Activated T-cell treated with anti-CD3 and anti-CD28 coated beads for 24 hours (primary cell): ENCODE measurements at places on chromosomes 7 and 10.

DNA sequence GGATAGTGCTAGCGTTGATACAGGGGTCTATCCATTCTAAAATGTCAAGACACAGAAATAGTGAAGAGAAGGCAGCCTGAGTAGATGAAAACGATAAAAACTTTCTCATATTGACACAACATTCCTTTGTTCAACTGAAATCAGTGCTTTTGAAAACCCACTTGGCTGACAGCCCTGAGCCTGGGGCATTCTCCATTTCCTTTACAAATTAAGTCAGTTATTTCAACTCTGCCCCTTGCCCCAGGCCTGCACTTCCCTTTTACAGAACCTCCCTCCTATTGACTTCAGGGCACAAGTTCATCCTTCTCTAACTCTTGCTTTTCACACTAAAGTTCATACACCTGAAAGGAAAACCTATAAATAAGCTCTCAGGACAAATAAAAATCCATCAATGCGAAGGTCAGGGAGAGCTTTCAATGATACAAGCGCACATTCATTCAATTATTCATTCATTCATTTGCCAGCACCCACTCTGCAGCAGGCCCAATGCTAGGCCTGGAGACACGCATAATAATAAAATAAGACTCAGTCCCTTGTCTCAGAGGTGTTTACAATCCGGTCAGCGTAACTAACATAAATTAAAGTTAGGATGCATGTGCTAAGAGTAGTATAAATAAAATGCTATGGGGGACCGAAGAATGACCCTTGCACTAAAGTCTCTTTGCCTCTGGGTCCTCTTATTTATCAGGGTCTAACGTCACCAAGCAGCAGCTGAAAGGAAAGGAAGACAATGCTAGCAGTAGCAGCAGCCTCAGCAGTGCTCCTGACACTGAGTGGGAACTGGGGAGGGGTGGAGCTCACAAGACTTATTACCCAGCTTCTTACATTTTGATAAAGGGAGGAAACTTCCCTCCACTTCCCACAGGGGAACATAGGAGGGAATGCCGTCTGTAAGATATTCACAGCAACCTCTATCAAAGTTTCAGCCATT, 134.8 kb downstream of the PDE1C start:
- no peak for DNase-seq

DNA sequence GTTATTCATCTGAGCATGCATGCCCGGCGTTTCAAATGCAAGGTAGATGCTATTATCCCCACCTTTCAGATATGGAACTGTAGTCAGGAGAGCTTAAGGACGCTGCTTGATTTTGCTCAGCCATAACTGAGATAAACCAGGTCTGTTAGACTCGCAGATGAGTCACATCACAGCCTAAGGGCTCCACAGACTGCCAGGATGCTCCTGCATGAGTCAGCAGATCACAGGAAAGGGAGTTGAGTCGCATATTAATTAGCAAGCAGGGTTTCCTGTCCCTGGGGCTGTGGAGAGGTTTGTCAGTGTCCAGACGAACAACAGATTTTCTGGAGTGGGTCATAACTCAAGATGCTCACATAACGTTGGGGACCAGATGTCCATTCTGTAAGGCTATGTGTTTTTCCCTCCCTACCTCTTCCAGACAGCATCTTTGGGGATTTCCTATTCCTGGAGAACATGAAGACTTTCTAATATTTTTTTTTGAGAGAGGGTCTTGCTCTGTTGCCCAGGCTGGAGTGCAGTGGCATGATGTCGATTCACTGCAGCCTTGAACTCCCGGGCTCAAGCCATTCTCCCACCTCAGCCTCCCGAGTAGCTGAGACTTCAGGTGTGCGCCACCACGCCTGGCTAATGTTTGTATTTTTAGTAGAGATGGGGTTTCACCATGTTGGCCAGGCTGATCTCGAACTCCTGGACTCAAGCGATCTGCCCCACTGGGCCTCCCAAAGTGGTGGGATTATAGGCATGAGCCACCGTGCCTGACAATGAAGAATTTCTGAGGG, 36.7 kb downstream of the PFKFB3 start:
- peak; percentile 69 for DNase-seq

DNA sequence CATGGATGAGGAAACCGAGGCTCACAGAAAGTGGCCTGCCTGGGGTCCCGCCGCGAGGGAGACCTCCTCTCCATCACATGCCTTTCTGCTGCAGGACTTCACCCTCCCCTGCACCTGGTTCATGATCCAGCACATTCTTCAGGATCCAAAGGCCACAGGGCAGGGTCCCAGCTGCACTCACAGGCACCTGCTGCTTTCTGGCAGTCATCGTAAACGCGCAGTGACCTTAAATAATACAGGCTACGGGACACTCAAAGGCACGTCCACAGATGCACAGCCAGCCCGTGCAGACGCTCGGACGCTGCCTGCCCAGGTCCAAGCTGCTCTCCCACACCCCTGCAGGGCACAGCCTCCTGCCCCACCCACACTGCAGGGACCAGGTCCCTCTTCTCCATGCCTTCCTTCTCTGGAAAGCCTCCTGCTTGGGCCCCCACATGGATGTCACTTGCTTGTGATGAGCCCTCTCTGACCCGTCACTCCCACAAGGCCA, 49.9 kb downstream of the CALML3 start:
- no peak for DNase-seq

DNA sequence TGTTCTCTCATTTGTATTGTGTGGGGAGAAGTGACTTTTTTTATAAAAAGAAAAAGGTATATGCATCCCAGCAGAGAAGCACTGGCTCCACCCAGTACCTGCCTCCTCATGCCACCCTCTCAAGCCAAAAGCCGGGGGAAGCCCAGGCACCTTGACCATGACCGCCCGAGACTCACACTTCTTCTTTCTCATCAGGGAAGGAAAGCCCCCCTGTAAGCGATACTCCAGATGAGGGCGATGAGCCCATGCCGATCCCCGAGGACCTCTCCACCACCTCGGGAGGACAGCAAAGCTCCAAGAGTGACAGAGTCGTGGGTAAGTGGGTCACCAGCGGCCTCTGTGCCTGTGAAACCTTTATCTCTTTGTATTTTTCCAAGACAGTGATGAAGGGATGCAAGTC, 22.9 kb downstream of the IKZF1 start:
- DNase-seq, result no peak

GRCh38 chr10:5656737-5657579, 9.4 kb downstream of the ASB13 start:
- DNase-seq, result no peak

DNA sequence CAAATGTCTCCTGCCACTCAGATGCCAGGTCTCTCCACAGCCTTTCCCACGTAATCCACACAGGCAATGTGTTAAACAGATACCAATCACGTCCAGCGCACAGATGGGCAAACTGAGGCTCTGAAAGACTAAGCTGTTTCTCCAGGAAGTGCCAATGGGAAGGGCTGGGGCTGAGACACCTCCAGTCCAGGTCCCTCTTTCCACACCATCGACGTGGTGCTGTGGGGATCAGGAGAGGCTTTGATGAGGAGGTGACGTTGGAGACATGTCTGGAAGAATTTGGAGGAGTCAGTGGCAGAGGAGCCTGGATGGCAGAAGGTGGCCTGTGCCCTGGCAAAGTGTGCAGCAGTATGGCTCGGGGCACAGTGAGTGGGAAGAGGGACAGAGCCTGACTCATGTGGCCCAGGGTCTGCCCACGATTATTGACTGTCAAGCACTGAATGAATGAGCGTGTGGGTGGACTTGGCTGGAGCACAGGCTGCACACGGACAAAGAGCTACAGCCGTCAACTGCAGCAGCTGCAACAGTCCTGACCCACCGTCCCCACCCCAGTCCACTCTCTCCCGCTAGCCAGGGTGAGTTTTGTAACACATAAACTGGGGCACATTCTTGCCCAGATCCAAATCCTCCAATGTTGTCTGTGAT, 40.8 kb upstream of the HSPA12A start:
- DNase-seq, result no peak

GRCh38 chr7:133703547-133703946, 423.6 kb upstream of the LRGUK start:
- no peak for DNase-seq

GRCh38 chr7:111240371-111240770, 149.4 kb downstream of the LRRN3 start:
- no peak for DNase-seq

GRCh38 chr10:84172467-84173356, 889 bp upstream of the GPR15LG start:
- no peak for DNase-seq

DNA sequence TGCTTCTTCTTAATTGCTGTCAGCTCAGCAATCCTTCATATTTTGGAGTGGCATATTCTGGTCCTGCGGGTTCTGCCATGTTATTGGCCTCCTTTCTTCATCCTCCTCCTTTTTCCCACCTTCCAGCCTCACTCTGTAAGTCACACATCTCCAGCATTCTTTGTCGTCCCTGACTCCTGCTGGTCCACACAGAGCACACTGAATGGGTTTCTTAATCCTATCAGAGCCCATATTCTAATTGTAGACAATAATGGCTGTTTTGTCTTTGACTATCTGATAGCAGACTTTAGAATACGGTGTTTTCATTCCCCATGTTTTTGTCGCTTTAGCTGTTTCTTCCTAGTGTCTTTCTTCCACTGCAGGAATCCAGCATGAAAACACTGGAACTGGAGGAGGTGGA, 389.6 kb downstream of the REEP3 start:
- no peak for DNase-seq

- DNase-seq, result no peak
These were observed 179.4 kb downstream of the CACNA2D1 start for GRCh38 chr7:82263920-82264782.

GRCh38 chr10:86970982-86971231, 2.6 kb downstream of the ADIRF start:
- no peak for DNase-seq

GRCh38 chr7:98115746-98116525, 9.3 kb downstream of the LMTK2 start:
- no peak for DNase-seq

GRCh38 chr10:48976196-48976595, 36.6 kb upstream of the LRRC18 start:
- DNase-seq, result no peak

DNA sequence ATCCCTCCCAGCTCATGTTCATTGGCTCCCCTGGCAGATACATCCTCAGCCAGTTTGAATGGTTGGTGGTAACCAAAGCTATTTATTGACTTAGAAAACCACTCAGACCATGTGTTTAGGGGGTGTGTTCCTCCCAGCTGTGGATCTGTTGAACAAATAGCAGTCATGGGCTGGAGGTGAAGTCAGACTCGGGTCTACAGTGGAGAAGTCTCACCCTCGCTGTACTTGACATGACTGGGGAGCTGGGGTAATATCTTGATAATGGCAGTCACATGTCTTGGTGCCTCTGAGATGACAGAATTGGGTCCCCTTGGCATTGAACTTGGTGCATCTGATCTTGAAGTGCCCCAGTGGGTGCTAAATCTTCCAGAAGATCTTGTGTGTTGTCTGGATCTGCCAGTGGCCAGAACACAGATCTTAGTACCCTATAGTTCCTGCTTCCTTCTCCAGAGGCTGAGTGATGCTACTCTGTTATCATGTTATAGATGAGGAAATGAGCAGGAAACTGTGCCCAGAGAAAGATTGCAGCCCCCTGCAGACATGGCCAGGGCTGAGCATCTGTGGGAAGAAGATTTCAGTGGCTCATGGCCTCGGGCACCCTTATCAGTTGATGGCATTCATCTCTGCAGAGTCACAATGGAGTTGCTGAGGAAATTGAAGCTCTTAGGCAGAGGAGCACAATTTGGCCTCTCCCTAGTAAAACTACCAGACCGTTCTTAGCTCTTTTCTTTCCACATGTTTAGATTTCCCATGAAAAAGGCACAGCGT, 50.4 kb downstream of the ADRA2A start:
- DNase-seq, result no peak

- no peak for DNase-seq
These were observed 71.3 kb downstream of the NRCAM start for GRCh38 chr7:108384716-108385483.

DNA sequence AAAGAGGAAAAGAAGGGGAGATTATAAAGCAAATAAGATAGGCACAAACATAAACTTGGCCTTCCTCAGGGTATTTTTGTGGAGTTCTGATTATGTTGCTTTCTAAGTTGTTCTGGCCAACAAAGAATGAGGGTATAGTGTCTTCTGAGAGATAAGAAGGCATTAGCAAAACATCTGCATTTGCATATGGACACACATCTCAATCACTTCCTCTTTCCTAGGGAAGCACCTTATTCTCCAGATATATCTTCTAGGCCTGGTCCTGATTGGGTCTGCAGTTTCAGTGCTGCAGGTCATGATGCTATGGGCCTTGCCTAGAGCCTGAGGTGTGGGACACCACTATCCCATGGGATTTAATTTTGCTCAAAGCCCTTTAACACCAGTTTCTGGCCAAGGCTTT, 308.8 kb upstream of the PHYHIPL start:
- no peak for DNase-seq

- no peak for DNase-seq
These were observed 23.3 kb upstream of the PAPSS2 start for GRCh38 chr10:87636313-87636915.

DNA sequence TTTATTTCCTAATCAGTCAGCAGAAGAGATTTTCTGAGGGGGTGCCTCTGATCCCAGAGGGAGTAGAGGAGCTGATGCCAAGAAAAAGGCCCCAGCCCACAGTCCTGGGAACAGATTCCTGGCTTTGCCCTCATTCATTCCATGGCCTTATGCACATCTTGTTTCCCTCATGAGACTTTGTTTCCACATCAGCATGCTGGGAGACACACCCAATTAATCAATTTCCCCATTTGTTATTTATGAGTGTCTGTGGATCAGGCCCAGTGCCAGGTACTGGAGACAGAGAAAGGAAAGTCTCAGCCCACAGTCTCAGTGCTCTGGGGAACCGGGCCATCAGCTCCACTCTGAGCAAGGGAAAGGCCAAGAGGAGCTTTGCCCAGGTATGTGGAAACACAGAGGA, 496.2 kb upstream of the ZMIZ1 start:
- DNase-seq, result no peak

- no peak for DNase-seq
These were observed 7.1 kb upstream of the MKLN1 start for GRCh38 chr7:131320603-131321002.

- no peak for DNase-seq
These were observed 266.9 kb downstream of the NEBL start for GRCh38 chr10:20630092-20630643.

GRCh38 chr10:32244421-32245207, 102.3 kb downstream of the EPC1 start:
- peak; percentile 27 for DNase-seq

DNA sequence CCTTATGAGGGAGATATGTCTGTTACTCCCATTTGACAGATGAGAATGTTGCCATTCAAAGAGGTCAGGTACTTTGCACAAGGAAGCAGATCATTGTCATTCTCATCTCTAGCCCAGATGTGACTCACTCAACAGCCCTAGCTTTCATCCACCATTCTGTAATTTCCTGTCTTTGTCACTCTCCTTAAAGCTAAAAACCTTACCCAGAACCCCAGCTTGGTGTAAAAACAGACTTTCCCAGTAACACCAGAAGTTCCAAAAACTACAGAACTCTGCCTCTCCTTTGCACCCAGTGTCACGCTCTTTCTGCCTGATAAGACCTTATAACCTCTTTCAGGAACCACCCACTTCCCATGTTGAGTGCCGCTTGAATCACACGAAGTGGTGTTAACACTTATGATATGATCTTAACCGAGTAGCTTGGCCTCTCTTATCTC, 89.1 kb upstream of the SP4 start:
- peak; percentile 53 for DNase-seq
